ENCODE measurements at places on chromosomes 16 and 17.

GRCh38 chr17:7307686-7308624 is 527 bp downstream of the EIF5A start:
- no peak for DNase-seq

DNA sequence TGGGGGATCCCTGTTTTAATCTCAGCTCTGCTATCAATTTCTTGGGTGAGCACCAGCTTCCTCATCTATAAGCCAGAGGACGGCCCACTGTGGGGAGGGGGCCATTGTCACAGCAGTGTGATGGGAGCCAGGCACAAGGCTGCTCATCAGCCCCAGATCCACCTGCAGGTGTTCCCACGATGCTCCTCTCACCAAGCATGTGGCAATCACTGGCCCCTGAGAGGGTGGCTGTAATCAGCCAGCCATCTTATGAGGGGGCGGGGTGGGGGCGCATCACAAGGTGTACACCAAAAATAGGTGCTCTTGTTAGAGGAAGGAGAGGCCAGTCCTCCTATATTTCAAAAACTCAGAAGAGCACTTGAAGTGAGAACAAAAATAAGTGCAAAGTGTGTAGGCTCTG is 31.2 kb downstream of the HNF1B start:
- no peak for DNase-seq

- DNase-seq: no peak
Observed at GRCh38 chr17:78736526-78737079, 45.5 kb downstream of the CYTH1 start.

DNA sequence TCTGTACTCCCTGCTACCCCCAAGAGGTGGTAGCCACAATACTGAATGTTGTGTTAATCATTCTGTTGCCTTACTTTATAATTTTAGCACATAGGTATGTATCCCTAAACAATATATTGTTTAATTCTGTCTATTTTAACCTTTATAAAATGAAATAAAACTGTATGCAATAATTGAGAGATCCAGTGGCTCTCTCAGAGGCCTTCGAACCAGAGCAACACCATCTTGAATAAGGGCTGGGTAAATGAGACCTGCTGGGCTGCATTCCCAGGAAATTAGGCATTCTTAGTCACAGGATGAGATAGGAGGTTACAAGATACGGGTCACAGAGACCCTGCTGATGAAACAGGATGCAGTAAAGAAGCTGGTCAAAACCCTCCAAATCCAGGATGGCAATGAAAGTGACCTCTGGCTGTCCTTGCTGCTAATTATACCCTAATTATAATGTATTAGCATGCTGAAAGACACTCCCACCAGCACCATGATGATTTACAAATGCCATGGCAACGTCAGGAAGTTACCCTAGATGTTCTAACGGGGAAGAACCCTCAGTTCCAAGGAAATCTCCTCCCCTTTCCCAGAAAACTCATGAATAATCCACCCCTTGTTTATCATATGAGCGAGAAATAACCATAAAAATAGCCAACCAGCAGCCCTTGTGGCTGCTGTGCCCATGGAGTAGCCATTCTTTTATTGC is 2.0 kb upstream of the CANT1 start:
- DNase-seq: no peak

GRCh38 chr16:7967996-7968509 is 622.3 kb downstream of the TMEM114 start:
- no peak for DNase-seq

DNA sequence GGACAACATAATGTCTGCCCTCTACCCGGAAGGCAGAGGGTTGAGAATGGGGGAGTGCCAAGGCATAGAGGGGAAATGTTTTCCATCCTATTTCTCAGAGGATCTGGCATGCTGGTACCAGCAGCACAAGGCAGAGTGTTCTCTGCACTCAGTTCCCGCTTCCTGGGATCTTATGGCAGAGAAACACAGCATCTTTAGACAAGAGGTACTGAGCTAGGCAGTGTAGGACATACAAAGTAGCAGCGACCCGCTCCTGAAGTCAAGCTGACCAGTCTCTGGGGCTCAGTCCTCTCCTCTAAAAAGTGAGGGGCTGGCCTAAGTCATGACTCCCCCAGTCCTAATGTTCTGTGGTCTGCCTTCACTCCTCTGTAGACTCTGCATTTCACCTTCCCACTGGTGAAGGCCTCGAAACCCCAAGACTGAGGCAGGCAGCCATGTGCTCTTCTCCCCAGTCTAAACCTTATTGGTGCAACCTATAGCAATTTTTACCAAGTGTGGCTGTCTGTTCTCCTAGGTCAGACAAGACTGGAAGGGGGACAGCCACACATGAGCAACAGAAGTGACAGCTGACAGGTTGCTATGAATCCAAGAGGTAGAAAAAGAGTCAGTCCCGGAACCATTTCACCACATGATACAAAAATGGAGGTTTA is 11.3 kb upstream of the TSPOAP1 start:
- no peak for DNase-seq

DNA sequence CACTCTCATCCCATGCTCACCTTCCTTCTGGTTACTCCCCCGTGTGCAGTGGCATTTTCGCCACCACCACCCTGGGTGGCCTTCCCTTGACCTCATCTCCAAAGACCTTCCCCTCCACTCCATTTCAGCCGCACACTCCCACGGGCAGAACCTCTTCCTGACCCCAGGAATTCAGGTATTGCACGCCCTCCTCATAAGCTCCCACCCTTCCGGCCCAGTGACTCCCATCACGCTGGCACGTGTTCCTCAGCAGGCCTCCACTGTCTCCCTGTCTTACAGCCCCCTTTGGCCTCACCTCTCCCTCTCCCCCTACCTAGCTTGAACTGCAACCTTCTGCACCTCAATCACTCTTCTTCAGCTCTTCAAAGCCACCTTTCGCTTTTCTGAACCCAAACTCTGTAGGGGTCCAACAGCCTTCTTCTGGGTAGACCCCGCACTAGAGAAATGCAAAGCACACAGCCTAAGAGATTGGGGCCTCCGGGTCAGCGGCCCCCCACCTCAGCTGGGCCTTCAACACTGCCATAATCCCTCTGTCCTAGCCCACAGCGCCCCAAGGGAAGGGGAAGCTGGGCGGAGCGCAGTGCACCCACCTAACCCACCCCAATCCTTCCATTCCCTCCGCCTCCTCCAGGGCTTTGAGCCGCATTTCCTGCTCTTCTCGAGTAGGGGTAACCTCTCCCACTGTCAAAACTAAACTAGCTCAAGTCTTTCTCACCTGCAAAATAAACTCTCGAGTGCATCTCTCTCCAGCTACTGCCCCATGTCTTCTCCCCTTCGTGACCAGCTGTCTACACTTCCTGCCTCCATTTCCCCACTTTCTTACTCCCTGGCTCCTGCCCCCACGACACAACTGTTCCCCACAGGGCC is 1.7 kb upstream of the TMEM97 start:
- no peak for DNase-seq

DNA sequence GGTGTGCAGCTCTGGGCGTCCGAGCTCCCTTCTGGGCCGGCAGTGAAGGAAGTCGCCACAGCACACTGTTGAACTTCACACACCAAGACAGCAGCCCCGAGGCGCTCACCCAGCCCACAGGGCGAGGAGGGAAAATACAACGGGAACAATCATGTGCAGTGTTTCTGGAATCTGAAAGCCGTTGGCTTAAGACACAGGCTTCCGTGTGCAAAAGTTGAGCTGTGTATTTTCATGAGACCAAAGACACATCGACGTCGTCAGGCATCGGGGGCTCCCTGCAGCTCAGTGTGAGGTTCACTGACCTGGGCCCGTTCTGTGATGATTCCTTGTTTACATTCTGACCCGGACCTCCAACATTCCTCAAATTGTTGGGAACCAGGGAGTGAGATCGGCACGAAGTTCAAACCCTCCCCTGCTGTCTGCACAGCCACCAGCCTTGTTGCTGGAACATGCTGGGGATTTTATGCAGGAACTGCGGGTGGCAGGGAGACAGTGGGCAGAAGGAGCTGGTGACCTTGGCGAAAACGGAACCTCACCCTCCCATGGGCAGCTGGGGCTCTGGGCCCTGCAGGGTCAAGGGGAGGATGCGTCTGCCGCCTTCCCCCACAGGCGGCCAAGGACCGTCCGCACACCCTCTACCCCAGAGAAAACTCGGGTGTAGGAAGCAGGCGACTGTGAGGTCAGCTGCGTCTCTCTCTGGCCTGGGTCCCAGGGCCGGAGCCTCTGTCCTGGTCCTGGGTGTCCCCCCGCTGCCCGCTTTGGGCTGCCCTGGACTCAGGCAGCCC is 72.2 kb downstream of the METRNL start:
- DNase-seq: peak; percentile 63

DNA sequence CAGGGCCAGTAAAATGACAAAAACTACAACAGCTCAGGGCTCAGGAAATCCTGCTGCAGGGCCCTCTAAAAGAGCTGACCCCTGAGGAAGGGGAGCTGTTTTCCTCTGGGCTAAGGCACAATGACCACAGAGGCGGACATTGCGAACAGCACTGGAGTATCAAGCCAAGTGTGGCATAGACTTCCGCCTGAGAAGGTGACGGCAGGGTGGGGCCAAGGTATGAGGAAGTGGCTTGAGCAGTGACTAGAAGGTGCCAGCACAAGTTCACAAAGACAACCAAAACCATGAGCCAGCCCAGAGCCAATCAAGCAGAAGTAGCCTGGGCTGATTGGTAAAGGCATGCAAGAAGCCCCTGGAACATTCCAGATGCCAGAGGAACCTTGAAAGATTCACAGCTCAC is 13.9 kb downstream of the ERN2 start:
- no peak for DNase-seq

- DNase-seq: no peak
Observed at GRCh38 chr17:11418342-11418741, 177.3 kb downstream of the SHISA6 start.

DNA sequence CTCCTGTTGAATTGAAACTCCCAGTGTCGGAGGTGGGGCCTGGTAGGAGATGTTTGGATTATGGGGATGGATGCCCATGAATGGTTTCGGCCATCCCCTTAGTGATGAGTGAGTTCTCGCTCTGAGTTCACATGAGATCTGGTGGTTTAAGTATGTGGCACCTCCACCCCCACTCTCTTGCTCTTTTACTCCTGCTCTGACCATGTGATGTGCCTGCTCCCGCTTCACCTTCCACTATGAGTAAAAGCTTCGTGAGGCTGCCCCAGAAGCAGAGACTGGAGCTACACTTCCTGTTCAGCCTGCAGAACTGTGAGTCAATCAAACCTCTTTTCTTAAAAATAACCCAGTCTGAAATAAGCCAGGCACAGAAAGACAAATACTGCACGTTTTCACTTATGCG is 512.4 kb downstream of the HS3ST4 start:
- no peak for DNase-seq

- no peak for DNase-seq
Observed at GRCh38 chr17:32331243-32332040, 10.5 kb downstream of the C17orf75 start.

DNA sequence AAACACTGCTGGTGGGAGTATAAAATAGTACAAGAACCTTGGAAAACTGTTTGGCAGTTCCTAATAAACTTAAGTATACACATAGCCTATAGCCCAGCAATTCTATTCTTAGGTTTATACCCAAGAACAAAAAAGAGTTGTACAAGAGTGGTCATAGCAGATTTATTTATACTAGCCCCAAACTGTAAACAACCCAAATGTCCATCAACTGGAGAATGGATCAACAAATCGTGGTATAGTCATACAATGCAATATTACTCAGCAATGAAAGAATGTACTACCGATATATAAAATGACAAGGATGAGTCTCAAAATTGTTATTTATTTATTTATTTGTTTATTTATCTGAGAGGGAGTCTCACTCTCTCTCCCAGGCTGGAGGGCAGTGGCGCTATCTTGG is 23.1 kb downstream of the GNGT2 start:
- no peak for DNase-seq

GRCh38 chr17:70006159-70006558 is 68.9 kb upstream of the KCNJ16 start:
- no peak for DNase-seq

DNA sequence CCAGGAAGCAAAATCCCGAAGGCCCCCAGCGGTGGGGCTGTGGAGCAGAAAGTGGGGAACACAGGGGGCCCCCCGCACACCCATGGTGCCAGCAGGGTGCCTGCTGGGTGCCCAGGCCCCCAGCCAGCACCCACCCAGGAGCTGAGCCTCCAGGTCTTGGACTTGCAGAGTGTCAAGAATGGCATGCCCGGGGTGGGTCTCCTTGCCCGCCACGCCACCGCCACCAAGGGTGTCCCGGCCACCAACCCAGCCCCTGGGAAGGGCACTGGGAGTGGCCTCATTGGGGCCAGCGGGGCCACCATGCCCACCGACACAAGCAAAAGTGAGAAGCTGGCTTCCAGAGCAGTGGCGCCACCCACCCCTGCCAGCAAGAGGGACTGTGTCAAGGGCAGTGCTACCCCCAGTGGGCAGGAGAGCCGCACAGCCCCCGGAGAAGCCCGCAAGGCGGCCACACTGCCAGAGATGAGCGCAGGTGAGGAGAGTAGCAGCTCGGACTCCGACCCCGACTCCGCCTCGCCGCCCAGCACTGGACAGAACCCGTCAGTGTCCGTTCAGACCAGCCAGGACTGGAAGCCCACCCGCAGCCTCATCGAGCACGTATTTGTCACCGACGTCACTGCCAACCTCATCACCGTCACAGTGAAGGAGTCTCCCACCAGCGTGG is 6.5 kb downstream of the CBX2 start:
- no peak for DNase-seq

- no peak for DNase-seq
Observed at GRCh38 chr17:17789828-17790636, 46.8 kb downstream of the SREBF1 start.

- DNase-seq: no peak
Observed at GRCh38 chr17:43570518-43570928, 24.4 kb upstream of the ETV4 start.

DNA sequence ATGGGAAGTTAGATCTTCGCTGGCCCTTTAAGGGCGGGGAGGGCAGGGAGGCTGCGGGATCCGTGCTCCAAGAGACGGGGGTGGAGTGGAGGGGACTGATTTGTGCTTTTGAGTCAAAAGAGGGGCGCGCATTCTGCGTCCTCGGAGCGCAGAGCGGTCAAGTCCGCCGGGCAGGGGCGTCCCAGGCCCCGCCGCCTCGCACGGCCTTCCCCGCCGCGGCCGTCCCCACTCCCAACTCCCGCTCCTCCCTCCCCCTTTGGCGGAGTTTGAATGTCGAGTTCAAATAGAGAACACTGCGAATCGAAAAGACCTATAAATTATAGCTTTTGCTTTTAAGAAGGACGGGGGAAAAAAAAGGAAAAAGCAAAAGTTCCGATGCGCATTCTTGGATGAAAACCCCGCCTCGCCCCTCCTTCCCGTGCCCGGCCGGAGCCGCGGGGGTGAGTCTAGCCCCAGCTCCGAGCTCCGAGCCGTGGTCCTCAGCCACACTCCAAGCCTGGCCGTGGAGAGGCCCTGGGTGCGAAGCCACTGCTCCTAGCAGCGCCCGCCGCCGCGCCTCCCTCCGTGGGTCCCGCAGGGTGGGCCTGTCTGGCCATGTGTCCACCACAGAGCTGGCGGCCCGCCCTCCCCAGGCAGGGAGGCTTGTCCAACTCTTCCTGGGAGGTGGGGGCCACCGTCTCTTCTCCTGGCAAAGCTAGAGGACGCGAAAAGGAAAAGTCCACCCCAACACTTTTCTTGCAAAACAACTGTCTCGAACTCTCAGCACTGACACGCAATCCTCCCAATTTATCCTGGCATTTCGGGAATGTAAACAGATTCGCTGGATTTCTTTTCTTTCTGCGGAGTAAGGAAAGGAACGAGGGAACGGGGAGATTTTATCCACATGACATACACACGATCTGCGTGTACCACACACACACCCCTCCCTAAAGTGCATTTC is 3.6 kb downstream of the CBX8 start:
- no peak for DNase-seq

- DNase-seq: no peak
Observed at GRCh38 chr16:10387188-10387617, 1.3 kb downstream of the ATF7IP2 start.

- no peak for DNase-seq
Observed at GRCh38 chr17:39238311-39238972, 12.7 kb upstream of the STAC2 start.

- DNase-seq: no peak
Observed at GRCh38 chr17:50423553-50424159, 2.4 kb upstream of the ACSF2 start.
